ENCODE measurements at places on chromosomes 3 and 15.

DNA sequence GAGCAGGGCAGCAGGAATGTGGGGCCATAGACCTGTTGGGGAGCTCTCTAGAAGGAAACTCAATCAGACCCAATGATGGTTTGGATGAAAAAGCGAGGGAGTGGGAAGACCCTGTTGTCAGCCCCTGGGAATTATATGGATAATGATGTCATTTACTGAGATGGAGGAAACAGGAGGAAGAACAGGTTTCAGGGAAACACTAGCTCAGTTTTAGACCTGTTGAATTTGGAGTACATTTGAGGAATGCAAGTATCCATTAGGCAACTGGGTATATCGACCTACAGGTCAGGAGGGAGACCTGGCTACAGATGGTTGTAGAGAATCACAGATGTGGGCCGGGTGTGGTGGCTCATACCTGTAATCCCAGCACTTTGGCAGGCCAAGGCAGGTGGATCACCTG, 266.9 kb upstream of the NR2E3 start:
- DNase-seq: no peak

DNA sequence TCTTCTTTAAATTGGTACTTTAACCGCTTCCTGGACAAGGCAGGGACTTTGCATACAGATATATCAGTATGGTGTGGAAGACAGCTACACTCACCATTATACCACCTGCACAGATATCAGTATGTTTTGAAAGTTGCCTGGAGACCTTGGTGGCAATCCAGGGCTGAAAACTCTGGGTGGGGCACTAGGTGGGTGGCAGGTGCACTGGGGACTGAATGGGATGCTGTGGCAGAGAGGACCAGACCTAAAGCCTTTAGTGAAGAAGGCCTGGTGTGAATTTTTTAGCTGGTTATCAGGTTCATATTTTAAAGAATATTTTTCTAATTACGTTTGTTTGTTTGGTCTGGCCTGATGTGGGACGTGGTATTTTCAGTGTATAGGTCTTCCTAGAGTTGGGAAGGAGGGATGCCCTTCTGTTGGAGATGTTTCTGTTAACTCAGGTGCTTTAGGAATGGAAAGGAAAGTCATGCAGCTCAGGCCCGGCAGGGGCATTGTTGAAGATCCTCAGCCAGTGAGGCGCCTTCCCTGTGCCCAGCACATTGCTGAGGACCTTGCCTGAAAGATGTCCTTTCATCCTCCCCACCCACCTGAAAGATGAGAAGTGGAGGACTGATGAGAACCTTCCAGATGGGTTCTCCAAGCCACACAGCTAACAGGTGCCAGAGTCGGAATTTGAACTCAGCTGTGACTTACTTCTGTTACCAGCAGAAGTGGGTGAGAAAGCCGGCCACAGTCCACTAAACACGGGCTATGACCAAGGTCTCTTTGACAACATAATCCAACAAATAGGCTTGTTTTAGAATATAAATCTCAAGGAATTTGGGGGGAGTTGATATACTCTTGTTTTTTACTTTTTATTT, 77.3 kb downstream of the APBA2 start:
- no peak for DNase-seq

GRCh38 chr3:64222501-64223111, 2.7 kb downstream of the PRICKLE2 start:
- no peak for DNase-seq

GRCh38 chr15:57060799-57061198, 142.4 kb downstream of the TCF12 start:
- DNase-seq: peak; percentile 97

DNA sequence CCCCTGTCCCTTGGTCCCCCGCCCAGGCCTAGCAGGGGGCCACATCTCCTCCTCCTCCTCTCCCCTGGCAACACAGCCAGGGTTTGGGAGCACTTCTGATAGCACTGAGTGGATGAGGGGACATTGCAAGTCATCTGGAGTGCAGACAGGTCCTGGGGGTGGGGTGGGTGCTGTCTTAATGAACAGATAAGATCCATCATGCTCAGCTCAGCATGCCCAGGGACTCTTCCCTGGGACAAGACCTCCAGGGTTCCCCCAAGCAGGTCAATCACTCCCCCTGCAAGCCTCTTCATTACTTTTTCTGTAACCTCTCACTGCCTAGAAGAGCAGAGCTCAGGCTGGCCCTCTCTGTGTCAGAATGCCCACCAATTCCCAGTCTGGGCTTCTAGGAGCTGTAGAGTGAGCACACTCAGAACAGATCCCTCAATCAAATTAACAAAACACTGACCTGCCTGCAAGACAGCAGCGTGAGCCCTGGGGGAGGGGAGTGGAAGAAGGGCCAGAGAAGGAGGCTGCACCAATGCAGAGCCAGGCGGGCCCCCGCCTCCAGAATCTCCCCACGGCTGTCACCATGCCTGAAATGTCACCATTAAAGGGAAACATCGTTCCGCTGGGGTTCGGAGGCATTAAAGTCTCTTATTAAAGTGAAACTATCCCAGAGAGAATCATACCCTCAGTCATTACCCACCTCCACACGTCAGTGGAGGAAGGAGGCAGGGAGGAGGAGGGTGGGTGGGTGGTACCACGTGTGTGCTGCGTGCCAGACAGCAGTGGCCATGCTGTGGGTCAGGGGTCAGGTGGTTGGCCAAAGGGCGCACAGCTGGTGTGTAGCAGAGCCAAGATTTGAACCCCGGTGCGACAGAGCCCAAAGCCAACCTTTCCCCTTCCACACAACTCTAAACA, 114.7 kb upstream of the LINGO1 start:
- no peak for DNase-seq

GRCh38 chr3:188671971-188672370, 499.8 kb upstream of the TPRG1 start:
- no peak for DNase-seq

DNA sequence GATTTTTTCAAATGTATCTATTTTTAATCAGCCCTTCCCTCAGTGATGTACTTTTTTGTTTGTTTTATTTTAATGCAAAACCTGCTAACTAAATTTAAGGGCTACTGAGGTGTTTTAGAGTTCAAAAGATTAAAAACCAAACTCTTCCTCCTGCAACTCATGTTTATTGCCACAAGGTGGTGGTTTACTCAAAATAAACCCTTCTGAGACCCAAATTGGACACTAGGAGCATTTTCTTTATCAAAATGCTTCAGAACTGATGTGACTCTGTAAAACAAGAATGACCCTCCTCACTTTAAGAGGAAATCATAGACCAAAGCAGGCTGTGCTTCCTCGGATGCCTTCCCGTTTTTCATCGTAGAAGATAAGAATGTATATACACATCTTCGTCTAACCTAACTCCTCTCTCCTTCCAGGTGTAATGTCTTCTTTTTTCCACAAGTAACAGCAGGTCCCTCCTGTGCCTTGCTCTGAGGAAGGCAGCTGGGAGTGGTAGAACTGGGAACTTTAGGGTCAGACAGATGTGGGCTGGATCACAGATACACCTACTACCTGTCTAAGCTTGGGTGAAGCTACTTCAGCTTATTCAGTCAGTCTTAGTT, 2.9 kb upstream of the NME9 start:
- DNase-seq: peak; percentile 26

- no peak for DNase-seq
Measured at GRCh38 chr15:39247574-39247973, 333.3 kb upstream of the THBS1 start.

DNA sequence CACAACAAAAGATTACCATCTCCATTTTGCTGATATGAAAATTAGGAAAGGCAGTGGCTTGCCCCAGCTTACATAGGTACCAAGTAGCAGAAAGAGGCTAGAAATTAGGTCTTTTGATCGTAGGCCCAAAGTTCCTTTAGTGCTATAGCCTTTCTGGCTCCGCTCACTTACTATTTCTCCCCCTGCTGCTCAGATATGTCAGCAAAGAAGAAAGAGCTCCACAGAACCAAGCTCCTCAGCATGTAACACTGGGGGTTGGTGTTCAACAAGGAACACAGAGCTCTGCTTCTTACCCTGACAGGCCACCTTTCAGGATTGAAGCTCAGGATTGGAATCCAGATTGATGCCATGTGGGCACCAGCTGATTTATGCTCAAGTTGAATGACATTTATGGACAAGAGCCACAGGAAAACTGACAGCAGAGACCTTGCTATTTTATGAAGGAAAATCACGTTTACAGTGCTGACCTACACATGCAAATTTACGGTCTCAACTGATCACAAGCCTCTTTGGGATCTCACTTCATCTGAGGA, 6.1 kb upstream of the IL12A start:
- DNase-seq: no peak

DNA sequence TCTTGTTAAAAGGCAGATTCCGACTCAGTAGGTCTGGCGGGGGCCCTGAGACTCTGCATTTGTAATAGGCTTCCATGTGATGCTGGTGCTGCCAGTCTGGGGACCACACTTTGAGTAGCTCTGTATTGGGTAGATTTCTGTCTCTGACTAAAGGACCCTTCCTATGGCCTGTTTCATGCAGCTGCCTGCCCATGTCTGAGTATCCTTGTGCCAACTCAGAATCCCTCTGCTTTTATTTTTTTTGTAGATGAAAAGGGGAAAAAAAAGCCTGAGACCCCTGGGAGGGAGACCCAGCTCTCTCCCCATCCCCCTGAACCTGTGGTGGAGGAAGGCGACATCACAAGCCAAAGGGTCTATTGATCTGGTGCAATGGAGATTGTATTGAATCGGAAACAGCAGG, 81.9 kb downstream of the EBLN2 start:
- no peak for DNase-seq

GRCh38 chr15:72933976-72934375, 118.3 kb upstream of the NEO1 start:
- DNase-seq: no peak

DNA sequence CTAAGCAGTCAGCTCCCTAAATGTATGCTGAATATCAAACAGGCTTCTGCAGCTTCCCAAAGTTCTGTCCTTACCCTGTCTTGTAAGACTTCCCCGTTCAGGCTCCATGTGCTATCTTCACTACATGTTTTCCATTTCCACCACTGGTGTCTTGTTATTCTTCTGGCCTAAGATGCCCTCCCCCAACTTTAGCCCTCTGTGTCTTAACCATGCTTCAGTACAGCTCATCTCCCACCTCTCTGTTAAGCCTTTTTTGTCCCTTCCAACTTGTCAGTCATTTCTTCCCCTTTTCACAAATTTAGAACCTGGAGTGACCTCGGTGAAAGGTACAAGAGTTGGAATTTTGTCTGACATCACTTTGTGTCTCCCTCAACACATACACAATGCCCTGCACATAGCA, 151.7 kb upstream of the TBL1XR1 start:
- DNase-seq: no peak

DNA sequence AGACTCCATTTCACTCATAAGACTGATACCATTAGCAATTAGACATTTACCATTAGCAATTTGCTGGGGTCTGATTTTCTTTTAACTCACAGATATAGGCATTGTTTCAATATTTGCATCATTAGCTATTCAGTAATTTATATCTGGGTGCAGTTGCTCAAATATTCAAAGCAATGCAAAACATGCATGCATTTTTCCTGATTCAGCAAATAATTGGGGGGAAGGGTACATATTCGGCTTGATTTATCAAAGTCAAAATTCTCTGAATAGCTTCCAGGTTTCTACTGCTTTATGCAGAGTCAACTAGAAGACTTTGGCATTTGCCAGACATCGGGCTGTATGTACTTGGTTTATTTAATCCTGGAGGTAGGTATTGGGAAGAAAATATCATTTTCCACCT, 315.6 kb upstream of the NR2F2 start:
- DNase-seq: no peak

DNA sequence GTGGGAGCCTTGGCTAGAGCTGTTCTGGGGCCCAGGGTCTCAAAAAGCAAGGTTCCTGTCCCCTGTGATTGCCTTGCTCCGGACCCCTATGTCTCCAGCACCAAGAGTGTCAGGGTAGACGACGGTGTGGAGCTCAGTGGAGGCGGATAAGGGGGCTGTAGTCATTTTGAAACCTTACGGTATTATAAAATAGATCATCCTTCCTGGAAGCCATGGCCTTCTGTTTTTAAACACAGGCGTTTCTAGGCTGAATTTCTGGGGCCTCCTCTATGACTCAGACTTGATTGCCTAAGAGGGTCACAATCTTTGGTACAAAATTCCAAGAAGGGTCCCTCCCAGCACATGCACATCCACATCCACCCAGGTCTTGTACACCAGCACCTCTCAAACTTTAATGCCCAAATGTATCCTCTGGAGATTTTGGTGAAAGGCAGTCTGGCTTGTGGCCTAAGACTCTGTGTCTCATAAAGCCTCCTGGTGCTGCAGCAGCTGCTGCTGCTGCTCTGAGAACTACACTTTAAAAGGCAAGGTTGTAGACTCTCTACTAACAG, 70.5 kb upstream of the XCR1 start:
- DNase-seq: no peak

GRCh38 chr3:4351872-4352271, 48.7 kb downstream of the SETMAR start:
- no peak for DNase-seq

- DNase-seq: no peak
Measured at GRCh38 chr3:150495149-150495548, 51.1 kb downstream of the SERP1 start.

GRCh38 chr3:8668216-8668615, 23.6 kb upstream of the SSUH2 start:
- DNase-seq: no peak

DNA sequence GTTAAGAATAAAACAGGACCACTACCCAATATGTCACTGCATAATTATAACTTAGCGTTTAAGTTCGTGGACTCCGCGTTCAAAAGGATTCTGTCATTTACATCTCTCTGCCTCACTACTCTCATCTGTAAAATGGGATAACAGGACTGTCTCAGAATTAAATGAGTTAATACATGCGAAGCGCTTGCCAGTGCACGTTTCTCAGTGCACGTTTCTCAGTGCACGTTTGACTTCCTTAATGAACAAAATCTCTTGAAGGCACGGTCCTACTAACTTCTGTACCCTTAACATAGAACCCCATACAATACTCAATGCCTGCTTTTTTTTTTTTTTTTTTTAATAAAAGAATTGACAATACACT, 499 bp downstream of the RABL3 start:
- DNase-seq: peak; percentile 38
